ENCODE measurements at places on chromosomes 7 and 10.

DNA sequence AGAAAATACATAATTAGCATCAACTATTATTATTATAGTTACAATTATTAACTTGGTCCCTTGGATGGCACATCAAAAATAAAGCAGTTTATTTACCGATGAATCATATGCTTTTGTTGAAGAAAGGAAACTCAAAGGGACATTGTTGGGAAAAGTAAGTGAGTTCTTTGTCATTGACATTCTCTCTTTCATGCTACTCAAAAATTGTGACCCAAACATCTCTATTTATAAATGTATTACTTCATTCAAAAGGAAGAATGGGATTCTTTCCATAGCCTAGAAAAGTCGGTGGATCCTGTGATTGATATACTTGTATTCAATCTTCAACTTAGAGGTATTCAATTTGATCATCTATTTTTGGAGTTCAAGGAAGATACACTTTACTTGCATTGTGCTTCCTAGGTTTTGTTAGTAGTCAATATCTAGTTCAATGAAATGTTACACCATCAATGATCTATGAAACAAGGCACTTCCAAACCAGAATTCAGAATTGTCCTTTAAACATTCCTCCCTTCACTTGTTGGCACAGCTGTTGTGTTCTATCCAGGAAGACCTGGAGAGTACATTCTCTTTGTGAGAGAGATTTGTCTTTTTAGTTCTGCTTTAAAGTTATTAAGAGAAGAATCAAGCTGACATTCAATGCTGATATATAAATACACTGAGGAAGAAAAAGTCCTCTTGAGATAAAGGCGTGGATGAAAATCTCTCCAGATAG, 235.2 kb downstream of the TMEM26 start:
- DNase-seq: no peak

GRCh38 chr7:157087646-157088045, 51.1 kb upstream of the UBE3C start:
- no peak for DNase-seq

DNA sequence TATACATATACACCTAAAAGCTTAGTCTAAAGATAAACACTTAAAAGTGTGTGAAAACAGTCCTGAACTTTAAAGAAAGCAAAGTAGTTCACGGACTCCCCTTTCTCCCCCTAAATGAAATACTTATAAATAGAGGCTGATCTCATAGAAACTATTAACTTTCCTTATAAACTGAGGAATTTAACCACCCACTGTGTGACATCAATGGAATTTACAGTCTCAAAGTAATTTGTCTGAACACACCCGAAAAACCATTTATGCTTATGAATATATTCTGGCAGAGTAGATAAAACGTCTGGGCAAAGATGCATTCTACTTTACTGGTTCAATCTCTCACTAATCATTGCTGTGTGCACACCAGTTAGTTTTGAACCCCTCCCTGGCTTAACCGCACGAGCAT, 181.8 kb upstream of the DGKB start:
- no peak for DNase-seq

DNA sequence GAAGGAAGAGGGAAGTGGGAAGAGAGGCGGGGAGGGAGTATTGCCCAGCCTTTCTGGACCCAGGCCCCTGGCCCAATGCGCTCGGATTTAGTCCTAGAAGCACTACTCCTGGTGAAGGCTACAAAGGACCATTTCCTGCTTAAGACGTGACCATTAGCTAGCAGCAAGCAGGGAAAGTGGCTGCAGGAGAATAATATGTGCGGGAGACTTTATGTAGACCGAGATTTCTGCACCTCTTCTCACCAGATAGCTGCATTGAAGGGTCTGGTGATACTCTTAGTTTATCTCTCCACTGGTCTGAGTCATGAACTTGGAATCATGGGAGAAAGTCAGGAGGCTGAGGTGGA, 3.1 kb downstream of the VAX1 start:
- DNase-seq: no peak

DNA sequence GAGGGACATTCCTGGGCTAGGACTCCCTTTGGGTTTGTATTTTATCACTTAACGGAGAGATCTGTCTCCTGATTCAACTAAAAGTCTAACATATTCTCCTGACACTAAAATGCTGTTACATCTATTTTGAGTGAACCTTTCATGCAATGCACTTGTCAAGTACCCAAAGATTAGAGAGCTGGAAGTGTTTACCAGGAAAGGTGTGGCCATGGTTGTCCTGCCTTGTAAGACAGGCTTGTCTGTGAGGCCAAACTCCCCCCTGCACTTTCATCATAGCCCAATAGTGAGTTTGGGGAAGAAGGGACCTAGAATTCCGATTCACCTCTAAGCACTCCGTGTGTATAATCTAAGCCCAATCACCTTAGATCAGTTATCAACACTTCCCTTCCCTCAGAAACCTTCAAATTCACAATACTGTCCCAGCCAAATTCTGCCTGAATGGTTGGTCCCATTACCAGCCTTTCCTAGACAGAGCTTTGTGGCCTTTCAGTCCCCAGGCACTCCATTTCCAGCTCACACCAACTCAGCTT, 162.6 kb upstream of the NAMPT start:
- DNase-seq: no peak

DNA sequence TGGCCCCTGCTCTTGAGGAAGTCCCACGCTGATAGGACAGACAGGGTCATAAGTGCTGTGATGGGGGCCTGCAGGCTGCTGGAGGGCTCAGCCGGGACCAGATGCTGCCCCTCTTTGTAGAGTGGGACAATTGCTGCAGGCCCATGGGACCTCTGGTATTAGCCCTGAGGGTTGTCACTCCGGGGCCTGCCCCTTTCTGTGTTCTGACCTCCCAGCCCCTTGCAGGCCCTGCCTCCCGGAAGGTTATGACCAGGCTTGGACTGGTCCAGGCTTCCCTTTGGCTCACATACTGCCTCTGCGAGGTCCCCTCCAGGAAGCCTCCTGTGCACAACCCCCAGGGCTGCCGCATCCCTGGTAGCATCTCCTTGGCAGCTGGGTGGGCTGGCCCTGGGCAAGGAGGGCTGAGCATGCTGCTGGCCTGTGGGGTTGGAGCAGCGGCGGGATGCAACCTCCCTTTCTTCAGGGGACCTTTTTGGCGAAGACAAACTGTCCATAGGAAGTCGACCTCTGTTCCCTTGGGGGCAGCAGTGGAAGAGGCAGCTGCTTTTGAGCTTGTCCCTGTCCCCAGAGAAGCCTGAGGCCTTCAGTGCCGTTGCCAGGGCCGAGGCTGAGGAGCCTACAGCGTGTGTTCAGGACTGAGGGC, 8.8 kb downstream of the LIMK1 start:
- no peak for DNase-seq

DNA sequence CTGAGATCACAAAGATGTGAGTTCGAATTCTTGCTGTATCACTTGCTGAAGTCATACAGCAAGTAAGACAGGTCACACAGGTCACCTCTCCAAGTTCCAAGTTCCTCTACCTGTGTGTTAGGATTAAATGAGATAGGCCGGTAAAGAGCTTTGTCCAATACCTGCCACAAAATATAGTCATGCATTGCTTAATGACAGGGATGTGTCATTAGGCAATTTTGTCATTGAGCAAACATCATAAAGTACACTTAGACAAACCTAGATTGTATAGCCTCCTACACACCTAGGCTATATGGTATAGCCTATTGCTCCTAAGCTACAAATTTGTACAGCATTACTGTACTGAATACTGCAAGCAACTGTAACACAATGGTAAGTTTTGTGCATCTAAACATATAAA, 469.4 kb downstream of the KCNMA1 start:
- no peak for DNase-seq

GRCh38 chr10:92009445-92009844, 85.9 kb downstream of the BTAF1 start:
- DNase-seq: no peak

DNA sequence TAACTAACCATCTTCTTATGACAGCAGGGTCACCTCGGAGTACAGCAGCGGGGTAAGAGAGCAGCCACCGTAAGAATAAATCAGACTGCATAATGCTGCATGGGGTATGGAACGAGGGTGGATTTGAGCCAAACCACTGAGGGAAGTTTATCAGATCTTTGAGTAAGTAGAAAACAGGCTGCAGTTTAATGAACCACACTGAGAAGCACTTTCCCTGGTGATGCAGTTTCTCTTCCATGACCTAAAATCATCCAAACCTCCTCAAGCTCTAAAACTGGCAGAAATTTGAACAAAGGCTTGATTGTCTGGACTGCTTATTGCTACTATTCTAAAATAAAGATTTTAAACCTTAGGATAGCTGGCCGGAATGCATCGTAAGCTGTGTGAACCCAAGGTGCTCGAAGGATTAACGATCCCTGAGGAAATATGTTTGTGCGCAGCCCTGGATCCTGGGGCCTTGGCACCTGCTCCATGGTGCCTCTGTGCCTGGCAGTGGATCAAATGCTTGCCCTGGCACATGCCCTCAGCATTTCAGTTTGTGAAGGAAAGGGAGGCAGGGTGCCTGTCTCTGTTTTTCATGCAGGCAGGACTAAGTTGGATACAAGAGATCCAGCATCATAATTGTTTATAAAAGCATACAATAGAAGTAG, 322.7 kb downstream of the LHFPL3 start:
- DNase-seq: no peak

GRCh38 chr7:20798081-20798693, 11.5 kb upstream of the SP8 start:
- no peak for DNase-seq

DNA sequence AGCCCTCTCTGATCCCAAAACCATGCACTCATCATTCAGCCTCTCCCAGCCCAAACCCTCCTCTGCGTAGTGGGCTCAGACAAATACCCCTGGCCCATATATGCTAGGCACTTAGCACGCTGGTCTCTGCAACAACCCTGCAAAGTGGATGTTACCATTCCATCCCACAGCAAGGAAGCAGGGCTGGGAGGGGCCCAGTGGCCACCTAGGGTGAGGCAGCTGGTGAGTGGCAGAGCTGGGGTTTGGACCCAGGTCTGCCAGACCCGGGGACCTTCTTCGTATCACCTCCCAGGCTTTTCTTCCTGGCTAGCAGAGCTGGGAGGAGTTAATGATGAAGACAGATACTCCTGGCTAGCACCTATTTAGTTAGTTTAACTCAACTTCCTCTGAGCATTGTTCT, 33.1 kb upstream of the SLC29A3 start:
- no peak for DNase-seq

GRCh38 chr10:26700884-26701630, 3.6 kb downstream of the PDSS1 start:
- DNase-seq: no peak

- DNase-seq: no peak
These were observed 7.9 kb downstream of the ESYT2 start for GRCh38 chr7:158821171-158822031.

- peak; percentile 23 for DNase-seq
These were observed 246.2 kb downstream of the SLC25A13 start for GRCh38 chr7:96075510-96076349.

DNA sequence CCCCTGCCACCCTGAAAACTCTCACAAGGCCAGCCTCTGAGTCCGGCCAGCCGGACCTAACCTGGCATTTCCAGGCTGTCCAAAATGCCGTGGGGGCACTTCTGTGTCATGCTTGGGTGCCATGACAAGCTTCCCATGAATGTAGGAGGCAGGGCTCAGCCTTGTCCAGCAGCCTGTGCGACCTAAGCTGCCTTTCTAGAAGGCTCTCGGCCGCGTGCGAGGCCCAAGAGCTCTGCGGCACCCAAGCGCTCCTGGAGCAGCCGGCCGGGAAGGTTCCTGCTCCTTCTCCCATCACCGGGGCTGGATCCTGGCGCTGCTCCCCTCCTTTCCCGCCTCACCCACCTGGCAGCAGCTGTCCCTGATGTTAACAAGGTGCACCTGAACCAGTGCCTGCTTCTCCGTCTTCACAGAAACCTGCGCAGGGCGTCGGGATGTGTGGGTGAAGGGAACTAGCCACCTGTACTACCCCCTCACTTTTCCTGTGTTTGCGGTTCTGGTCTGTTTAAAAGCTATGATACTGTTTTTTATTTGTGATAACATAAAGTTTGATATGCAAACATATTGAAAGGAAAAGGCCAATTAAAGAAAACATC, 6.1 kb downstream of the GPER1 start:
- no peak for DNase-seq

DNA sequence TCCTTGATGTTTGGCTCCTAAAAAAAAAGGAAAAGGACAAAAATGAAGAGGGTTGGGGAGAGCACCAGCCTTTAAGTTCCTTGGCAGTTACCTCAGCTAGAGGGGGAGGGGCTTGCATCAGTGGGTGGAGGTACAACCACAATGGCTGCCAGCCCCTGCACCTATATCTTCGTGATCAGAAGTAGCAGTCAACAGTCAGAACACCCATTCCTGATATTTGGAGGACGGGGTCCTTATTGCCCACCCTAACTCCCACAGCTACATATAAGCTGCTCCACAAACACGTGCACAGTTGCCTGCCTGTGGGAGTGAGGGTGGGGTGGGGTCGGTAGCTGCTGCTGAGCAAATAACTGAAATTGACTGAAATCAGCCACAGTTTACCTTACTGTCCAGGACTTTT, 26.2 kb downstream of the C1GALT1 start:
- no peak for DNase-seq

DNA sequence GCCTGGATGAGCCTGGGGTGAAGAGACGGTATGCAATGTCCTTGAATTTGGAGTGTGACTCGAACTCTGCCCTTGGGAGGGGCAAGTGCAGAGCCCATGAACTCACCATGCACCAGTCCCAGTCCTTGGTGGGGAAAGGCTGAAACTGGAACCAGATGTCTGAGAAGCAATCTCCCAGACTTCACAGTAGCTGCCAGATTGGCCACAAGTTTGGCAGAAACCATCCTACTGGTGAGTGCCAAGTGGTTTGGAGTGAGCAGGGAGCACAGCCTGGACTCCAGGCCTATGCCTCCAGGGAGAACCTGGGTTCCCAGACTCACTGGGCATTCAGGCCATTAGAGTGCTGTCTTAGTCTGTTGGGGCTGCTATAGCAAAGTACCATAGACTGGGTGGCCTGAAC, 99.6 kb upstream of the LYZL1 start:
- DNase-seq: no peak

All from stimulated activated naive B cell treated with anti-CD40 and anti-IgM and Interleukin-4, amounts not matched to agents 10 μg/mL and 1 μg/mL and 100 μg/mL, for 72 hours (primary cell).